ENCODE measurements at places on chromosomes 7 and 10.

- DNase-seq = no peak
These were observed 35.8 kb downstream of the GPER1 start for GRCh38 chr7:1123715-1124114.

- no peak for DNase-seq
These were observed 83.2 kb downstream of the PDE1C start for GRCh38 chr7:31986878-31987518.

DNA sequence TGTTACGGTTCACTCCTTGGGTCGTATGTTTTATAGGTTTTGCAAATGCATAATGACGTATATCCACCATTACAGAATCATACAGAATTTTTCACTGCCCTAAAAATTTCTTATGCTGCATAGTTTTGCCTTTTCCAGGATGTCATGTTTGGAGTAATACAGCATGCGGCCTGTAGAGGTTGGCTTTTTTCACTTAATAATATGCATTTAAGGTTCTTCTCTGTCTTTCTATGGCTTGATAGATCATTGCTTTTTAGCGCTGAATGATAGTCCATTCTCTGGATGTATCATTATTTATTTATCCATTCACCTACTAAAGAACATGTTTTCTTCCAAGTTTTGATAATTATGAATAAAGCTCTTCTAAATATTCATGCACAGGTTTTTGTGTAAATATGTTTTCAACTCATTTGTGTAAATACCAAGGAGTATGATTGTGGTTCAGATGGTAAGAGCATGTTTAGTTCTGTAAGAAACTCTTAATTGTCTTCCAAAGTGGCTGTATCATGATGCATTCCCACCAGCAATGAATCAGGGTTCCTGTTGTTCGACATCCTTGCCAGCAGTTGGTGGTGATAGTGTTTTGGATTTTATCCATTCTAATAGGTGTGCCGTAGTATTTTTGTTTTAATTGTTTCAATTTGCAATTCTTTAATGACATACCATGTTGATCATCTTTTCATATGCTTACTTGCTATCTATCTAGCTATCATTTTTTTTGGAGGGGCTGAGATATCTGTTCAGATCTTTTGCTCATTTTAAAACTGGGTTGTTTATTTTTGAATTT lies 531.2 kb upstream of the GHITM start:
- no peak for DNase-seq

GRCh38 chr7:29063236-29063635 lies 83.1 kb downstream of the CPVL start:
- no peak for DNase-seq

GRCh38 chr7:129702316-129702715 lies 90.8 kb downstream of the NRF1 start:
- no peak for DNase-seq

DNA sequence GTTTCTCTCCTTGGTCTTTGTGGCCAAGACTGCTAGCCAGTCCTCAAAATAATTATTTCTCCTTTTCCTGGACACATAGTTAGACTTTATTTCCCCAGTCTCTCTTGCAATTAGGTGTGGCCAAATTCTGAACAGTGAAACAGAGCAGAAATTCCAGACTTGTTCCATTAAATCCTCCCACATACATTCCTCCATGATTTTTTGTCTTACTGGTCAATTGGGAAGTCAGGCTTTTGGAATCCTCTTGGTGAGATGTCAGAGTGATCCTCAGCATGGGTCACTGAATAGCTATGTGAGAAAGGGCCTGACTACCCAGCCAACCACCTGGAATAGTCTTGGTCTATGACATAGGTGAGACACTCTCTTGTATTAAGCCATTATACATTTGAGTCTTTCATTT lies 164.2 kb downstream of the DGKI start:
- no peak for DNase-seq

DNA sequence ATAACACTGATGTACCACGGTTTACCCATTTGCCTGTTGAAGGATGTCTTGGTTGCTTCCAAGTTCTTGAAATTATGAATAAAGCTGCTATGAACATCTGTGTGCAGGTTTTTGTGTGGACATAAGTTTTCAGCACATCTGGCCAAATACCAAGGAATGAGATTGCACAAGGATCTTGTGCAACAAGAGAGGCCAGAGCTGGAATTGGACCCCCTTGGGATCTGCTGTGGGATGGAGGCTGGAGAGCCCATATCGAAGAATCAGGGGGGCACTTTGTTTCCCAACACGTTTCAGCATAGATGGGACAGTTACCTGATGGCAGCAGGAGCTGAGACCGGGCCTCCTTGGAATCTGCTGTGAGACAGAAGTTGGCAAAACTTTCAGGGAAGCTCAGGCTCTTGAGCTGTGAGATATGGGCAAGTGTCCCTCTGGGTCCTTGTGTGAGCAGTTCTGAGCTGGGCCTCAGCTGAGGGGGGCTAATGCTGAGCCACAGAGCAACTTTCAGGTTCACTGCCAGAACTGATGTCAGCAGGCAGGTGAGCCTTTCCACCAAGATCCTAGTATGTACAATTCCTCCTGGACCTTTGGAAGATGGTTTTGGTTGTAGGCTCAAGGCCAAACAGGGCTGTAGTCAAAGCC lies 115.2 kb upstream of the RAB18 start:
- no peak for DNase-seq

GRCh38 chr7:11714205-11714604 lies 117.8 kb downstream of the THSD7A start:
- DNase-seq = no peak

- no peak for DNase-seq
These were observed 130.7 kb upstream of the SH2B2 start for GRCh38 chr7:102155821-102156441.

DNA sequence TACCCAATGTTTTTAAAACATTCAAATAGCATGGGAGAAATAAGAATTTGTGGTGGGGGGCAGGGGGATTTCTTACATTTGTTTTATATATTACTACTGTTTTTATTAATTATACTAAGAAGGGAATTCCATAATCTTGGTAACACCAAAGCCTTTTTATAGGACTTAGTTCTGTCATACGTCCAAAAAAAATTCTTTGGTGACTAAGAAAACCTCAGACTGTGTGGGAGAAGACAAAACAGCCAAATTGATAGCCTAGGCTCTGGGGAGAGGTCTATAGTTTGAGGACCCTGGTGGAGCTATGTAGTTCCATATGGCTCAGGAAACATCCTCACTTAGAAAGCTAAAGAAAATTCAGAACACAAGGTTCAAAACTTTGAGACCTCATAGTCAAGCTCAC lies 23.4 kb downstream of the ACSM6 start:
- no peak for DNase-seq

DNA sequence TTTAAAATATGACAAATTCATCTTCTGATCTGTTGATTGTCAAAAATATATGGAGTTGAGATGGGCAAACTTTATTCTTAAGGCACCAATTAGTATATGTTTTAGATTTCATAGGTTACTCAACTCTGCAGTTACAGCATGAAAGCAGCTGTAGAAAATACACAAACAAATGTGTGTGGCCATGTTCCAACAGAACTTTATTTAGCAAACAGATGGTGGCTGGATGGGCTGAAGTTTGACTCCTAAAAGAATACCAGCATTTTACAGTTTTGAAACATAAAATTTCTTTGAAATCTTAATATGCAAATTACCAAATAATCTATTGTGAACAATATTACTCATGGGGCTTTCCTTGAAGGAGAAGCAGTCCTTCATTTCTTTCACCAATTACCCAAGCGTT lies 1206.0 kb upstream of the LRRTM3 start:
- DNase-seq = no peak

DNA sequence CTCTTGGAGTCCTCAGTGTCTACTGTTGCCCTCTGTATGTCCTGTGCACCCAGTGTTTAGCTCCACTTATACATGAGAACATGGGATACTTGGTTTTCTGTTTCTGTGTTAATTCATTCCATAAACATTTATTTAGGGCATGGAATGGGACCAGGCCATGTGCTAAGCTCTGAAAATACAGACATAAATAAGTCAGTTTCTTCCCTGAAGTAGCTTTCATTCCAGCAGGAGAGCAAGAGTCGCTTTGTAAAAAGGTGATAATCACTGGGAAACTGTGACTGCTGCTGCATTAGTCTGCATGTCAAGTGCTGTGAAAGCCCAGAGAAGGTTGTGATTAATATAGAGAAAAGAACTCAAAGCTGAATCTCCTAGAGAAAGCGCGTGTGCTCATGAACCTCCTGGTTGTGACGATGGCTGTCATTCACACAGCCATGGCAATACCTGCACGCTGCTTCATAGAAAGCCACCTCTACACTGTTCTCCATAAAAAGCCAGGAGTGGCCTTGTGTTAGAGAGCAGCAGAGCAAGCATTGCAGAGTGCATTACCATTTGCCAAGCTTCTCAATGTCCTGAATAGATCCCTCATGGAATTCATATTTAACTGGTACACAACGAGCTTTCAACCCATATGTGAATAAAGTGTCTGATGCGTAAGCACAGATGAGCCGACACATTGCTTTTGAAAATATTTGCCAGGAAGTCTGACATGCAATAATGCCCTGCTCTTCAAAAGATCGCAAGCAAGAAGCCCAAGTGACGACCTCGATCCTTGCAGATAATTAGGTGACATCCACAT lies 30.6 kb upstream of the PITRM1 start:
- DNase-seq = no peak

DNA sequence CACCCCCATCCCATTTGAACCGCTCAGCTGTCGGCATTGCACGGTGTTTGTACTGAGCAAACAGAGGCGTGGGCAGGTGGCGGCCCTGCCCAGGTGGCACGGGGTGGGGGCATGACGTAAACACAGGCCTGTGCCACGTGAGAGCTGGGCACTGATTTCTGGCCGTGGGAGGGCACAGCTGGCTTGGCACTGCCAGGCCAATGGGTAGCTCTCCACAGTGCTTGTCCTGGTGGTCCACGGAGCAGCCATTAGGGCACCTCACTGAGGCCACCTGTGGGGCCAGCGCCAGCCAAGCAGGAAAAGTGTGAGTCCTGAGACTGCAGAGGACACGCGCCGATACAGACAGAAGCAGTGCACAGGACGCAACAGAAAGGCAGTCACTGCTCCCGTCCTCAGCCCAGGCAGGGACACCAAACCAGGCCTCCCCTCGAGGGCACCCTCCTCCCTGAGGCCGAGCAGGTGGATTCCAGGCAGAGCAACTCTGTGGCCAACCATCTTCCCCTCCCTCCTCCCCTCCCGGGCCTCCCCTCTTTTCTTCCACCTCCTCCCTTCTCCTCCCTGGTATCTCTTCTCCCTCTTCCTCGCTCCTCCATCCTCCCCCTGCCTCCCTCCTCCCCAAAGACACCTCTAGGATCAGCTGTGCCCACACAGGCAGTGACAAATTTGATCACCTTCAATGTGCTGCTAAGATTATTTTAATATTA lies 258.7 kb downstream of the ELFN1 start:
- DNase-seq = no peak

DNA sequence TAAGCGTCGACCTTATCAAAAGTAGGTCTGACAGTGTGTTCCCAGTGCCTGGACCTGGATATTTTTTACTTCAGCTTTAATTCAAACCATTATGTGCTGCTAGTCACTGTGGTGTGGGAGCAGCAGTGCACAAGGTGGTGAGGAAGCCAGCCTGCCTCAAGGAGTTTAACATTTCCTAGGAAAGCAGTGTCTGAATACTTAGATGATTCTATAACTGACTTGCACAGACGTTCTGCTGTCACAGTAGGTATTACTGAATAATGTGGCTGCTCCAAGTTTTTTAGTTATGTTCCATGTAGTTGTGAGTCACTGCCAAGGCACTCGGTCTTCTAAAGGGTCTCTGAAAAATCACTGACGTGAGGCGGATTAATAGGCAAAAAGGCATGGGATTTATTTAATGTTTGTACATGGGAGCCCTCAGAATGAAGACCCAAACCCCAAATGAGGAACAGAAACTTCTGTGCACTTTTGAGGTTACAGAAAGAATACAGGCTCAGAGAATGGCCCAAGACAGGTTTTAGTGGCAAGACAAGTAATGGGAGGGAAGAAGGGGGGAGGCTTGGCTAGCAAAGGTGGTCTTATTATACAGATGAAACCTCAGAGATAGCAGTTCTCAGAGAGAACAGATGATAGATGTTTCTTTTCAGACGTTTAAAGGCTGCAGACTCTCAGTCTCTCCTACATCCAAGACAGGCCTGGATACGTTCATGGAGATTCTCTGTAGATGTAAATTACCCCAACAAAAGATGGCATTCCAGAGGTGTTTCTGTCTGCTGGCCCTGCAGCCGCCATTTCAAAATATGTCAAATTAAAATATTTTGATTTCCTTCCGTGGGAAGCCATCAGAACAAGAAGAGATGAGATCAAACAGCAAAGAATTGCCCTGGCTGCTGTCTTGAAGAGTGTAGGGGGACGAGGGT lies 209.3 kb downstream of the SDK1 start:
- DNase-seq = no peak

DNA sequence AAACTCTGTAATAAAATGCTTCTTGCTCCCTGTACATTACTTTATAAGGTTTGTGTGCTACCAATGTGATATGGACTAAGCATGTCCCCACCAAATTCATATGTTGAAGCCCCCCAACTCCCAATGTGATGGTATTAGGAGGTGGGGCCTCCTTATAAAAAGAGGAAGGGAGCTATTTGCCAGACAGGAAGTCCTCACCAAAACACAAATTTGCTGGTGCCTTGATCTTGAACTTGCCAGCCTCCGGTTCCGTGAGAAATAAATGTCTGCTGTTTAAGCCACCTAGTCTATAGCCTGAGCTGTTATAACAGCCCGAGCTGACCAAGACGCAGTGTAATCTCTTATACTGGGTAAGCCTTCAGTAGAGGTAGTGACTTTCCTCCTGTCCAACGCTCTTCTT lies 114.5 kb downstream of the INHBA start:
- no peak for DNase-seq

DNA sequence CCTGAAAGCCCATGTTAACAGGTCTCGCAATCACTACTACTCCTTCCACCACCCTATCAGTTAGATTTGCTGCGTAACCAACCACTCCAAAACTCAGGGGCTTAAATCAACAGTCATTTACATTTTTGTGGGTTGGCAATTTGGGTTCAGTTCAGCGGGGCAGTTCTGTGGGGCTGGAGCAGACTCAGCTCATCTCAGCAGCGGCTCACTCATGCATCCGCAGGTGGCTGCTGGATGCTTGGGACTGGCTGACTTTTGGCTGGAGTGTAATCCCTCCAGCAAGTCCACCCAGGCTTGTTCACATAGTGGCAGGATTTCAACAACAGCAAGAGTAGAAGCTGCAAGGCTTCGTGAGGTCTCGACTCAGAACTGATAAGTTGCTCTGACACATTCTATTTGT lies 79.2 kb downstream of the NEUROD6 start:
- no peak for DNase-seq

- no peak for DNase-seq
These were observed 19.1 kb downstream of the TMEM176B start for GRCh38 chr7:150781103-150781502.

Measured in activated T-cell treated with anti-CD3 and anti-CD28 coated beads for 48 hours (primary cell).